ENCODE measurements at places on chromosomes 16 and 17.

GRCh38 chr16:79628501-79628975, 28.0 kb upstream of the MAF start:
- DNase-seq: no peak

- DNase-seq: no peak
Observed at GRCh38 chr16:67665598-67665997, 952 bp downstream of the ENKD1 start.

- no peak for DNase-seq
Observed at GRCh38 chr16:88456356-88457292, 3.5 kb downstream of the ZFPM1 start.

DNA sequence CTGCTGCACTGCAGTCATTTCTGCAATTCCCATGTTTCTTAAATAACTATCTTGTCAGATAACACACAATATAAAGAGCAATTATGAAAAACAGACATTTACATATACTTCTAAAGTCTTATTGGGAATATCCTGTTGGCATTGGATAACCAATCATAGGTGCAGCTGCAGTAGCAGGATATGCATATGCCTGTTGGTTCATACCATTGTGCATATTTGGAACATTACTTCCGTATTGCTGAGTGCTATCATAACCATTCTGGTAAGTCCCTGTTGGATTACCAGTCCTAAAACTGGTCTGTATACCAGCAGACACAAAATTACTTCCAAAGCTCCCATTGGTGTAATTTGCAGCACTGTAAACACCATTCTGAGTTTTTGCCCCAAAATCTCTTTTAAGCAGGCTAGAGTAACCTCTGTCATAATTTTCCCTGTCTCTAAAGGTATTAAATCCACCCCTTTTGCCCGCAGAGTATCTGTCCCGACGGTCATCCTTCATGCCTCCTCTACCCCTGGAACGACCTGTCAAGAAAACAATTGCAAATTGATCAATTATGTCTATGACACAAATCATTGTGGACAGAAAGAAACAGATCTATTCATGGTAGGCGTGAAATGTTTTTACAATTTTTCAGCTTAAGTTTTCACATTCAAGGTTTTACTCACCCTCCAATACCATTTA, 3.1 kb upstream of the POLG2 start:
- no peak for DNase-seq

- DNase-seq: no peak
Observed at GRCh38 chr16:59632276-59632855, 898.2 kb upstream of the GOT2 start.

DNA sequence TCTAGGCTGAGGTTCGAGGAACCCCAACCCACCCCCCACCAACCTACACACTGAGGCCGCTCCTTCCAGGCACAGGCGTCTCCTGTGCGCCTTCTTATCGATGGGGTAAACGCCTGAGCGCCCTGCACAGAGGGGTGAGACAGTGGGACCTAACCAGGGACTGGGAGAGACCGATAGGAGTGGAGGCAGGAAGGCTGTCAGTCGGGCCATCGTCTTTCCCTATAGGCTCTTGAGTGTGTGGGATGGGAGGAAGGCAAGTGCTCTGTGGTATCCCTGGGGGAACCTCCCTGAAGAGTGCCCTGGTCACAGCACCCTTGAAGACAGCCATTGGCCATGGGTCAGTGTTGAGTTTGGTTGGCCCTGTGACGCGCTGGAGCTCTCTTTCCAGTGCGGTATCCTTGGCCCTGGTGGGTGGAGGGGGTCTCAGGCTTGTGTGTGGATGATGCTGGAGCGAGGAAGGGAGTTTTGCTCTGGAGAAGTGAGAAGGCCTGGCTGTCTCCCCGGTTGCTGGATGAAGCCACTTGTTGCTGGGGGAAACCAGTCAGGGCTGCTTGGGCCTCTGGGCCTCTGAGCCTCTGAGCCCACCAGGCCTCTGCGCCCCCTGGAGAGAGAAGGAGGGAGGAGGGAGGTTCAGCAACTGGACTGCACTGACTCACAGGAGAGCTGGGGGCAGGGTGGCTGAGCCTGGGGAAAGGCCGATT, 1.7 kb downstream of the GPRC5C start:
- DNase-seq: no peak

GRCh38 chr16:50696575-50697420, 3.4 kb downstream of the NOD2 start:
- no peak for DNase-seq

- peak; percentile 80 for DNase-seq
Observed at GRCh38 chr16:1057252-1057932, 15.2 kb upstream of the SSTR5 start.

DNA sequence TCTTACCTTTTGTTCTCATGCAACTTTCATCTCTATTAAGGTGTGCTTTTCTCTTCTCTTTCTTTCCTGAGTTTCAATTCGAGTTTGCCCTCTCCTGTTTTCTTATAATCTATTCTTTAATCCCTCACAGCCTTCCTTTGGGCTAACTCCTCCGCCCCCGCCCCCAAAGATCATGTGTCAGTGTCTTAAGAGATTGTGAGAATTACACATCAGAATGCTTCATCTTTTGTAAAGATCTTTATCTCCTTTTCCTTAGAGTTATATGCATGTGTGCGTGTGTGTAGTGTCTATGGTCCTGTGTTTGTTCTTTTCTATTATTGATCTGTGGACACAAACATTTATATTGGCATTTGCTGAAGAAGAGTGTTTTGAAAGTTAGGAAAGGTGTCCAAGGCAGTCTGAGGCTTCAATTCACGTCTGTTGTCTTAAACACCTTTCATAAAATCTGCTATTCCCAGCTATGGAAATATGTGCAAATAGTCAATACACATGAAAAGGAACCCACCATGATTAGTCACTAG, 6.1 kb upstream of the ALDH3A2 start:
- no peak for DNase-seq

DNA sequence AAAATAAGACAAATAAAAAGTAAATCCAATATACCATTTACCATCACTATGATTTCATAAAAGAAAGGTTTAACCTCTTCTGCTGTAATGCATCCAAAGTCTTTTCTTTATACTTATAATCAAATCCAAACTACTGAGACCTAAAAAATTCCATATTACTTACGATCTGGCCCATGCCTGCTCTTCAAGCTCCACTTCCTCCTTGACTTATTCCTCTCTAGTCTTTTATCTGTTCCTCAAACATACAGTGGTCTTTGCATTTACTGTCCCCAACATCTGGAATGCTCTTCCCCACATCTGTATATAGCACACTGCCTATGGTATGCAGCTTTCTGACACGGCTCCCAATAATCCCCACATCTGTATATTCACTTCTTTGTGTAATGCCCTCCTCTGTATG, 33.8 kb downstream of the PCTP start:
- no peak for DNase-seq

GRCh38 chr17:52105591-52105990, 52.9 kb downstream of the CA10 start:
- no peak for DNase-seq

DNA sequence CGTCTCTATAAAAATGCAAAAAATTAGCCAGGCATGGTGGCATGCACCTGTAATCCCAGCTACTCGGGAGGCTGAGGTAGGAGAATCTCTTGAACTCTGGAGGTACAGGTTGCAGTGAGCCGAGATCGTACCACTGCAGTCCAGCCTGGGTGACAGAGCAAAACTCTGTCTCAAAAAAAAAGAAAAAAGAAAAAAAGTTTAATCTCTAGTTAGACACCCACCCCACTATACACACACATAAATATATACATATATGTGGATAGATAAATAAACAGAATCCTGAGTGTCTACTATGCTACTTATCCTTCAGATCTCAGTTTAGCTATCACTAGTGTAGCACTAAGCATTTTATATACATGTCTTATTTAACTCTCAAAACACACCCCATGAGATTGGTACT, 18.7 kb downstream of the ITGAL start:
- DNase-seq: no peak

DNA sequence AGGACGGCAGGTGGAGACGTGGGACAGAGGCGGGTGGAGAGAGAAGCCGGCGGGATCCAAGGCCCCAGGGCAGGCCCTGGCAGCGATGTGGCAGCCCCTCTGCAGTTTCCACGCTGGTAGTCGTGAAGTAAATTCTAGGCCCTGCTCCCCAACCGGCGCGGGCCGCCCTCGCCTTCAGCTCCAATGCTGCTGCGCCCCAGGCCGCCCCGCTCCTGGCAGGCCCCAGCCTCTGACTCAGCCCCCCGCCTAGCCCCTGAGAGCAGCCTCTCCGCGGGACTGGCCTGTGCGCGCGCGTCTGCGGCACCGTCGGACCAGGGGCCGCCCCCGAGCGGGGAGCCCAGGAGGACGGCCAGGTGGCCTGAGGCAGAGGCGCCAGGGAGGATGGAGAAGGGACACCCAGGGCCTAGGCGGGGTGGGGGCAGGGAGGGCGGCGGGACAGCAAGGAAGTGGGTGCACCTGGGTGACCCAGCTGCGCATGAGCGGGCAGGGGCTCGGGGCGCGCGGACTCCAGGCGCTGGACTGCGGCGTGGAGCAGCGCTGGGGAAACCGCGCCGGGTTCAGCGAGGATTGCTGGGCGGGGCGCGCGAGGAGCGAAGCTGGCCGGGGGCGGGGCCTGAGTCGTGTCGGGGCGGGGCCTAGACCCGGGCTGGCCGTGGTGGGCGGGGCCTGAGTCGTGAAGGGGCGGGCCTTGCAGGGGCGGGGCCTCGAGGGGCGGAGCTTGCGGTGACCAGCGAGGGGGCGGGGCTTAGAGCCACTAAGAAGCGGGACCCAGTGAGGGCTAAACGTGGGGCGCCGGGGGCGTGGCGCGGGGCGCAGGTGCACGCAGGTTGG, 29.6 kb downstream of the ZNF778 start:
- peak; percentile 97 for DNase-seq

DNA sequence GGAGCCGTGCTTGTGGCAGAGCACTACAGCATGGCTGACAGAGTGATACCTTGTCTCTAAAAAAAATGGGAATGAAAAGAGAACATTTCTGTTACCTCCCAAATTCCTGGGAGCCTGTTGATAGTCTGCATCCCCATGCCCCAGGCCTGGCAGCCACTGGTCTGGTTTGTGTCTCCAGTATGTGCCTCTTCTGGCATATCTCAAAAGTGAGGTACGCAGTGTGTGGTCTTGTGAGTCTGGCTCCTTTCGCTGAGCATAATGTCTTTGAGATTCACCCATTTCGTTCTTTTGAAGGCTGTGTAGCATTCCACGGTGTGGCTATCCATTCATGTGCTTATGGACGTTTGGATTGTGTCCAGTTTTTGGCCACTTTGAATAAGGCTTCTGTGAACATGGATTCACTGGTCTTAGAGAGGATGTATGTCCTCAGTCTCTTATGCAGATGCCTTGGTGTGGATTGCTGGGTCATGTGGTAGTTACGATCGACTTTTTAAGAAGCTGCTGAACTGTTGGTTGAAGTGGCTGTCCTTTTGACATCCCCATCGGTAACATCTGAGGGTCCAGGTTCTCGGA, 39.1 kb downstream of the PRMT7 start:
- DNase-seq: no peak

- no peak for DNase-seq
Observed at GRCh38 chr16:51755577-51756355, 604.7 kb upstream of the SALL1 start.

GRCh38 chr17:66941773-66942450, 22.6 kb upstream of the CACNG4 start:
- DNase-seq: no peak
